ENCODE measurements at places on chromosomes 13 and 19. TPM values are rescaled to one million over a fixed set of nuclear protein-coding genes. Genes with fewer than 3 reads are reported as not detected.

Gene FBXO17
- total RNA-seq: 19.0 TPM

Gene RASIP1
- 3.0 TPM for total RNA-seq

Gene ZNF8
- total RNA-seq: 5.2 TPM

Gene IFNL2
- not detected for total RNA-seq

Gene LILRB3
- not detected for total RNA-seq

Gene ZNF526
- total RNA-seq: 5.8 TPM

Gene C5AR1
- total RNA-seq: 0.65 TPM

Gene MAMSTR
- total RNA-seq: 0.88 TPM

Gene CDC42EP5
- total RNA-seq: 37.1 TPM

Gene C1QTNF9
- not detected for total RNA-seq
